A172 (cell line): ENCODE measurements at places on chromosomes 1 and 21.
A peak's percentile ranks its signal among the peaks of the same experiment; 100 is the strongest.

GRCh38 chr1:218402786-218403120 lies 57.6 kb downstream of the TGFB2 start:
- DNase-seq = no peak

GRCh38 chr1:156887734-156888133 lies 5.8 kb upstream of the PEAR1 start:
- no peak for DNase-seq

GRCh38 chr1:97806996-97807520 lies 113.8 kb downstream of the DPYD start:
- no peak for DNase-seq

- DNase-seq = no peak
Measured at GRCh38 chr21:25901330-25901979, 166.7 kb downstream of the GABPA start.

DNA sequence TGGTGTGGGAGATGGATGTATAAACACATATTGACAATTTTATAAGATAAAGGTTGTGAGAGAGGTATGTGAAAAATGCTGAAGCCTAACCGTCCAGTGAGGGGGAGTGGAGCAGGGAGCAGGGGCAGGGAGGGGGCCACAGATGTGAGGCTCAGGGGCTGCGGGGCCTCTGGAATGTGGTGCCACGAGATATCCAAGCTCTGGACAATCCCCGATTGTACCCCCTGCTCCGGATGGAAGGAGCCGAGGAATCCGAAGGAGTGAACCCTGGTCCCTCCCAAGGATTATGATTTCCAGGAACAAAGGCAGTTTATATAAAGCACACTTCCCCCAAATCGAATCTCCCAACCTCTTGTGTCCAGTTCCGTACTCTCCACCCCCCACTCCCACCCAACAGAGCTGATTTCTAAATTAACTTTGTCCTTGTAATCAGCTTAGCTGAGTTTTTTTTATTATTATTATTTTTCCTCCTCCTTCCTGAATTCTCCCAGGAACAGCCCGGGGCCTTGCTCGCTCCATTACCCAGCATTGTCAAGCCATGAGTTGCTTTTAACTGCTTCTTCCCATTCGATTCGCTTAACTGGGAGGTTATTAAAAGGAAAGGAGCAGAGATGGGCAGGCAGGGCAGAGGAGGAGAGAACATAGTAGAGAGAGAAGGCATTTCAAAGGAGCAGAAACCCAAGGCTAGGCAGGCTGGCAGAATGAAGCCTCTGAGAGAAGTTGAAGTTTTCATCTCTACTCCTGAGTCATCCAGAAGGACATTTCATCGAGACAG lies 9.4 kb downstream of the KIRREL1 start:
- DNase-seq = no peak

- peak; percentile 42 for DNase-seq
Measured at GRCh38 chr1:25520446-25521061, 22.9 kb upstream of the LDLRAP1 start.

DNA sequence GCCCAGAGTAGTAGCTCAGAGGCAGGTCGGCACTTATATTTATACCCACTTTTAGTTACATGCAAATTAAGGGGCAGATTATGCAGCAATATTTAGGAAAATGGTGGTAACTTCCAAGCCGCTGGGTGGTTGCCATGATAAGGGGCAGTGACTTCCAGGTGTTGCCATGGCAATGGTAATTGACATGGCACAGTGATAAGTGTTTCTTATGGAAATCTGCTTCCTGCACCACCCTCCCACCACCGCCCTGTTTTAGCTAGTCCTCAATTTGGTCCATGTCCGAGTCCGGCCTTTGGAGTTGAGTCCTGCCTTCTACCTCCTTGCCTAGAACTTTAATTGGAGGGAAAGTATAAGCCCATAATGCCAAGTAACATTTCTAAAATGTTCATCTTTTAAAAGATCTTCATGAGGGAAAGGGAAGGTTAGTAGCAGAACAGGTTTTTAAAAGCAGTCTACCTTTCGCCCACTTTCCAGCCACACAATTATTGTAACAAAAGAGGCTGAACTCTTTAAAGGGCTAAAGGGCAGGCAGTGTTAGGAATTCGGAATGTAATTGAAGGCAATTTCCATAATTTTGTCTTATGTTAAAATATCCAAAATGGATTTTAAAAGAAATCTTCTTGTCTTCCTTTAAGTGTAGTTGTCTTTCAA lies 21.7 kb downstream of the ZBTB8B start:
- no peak for DNase-seq

GRCh38 chr1:92900539-92900938 lies 60.7 kb downstream of the DIPK1A start:
- DNase-seq = no peak

- DNase-seq = no peak
Measured at GRCh38 chr1:45205910-45206721, at the start of gene ZSWIM5. Gene ZSWIM5, minus strand, starts transcription at chr1:45206605. Its CDS starts 255 bp downstream, at chr1:45206350.

DNA sequence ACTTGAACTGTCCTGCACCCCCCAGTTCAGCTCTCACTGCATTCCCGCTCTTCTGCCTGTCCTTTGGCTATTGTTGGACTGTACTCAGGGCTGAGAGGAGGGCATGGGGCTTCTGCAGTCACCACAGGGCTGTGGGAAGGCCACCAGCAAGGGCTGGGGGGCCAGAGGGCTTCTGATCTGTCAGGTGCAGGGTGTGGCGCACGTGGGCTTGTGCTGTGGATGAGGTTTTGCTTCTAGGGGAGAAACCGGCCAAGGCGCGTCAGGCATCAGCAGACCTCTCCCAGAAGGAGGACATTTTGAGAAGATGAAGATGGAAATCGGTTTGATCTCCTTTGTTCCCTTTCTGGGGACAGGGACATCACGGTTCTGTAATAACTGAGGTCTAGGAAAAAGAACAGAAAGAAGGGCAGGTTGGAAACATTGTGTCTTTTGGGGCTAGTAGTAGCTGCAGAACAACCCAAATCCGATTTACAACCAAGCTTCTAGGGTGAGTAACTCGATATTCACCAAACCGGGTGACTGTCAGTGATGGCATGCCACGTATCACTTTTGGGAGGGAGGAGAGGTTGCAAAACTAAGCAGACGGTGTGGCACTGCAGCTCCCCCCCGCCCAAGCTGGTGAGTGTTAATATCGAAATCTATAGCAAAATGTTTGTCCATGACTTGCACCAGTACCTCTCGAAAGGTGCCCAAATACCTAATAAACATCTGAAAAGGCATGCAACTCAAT lies 40.9 kb downstream of the AGPAT3 start:
- DNase-seq = no peak

- no peak for DNase-seq
Measured at GRCh38 chr21:26148840-26149354, 21.7 kb downstream of the APP start.

DNA sequence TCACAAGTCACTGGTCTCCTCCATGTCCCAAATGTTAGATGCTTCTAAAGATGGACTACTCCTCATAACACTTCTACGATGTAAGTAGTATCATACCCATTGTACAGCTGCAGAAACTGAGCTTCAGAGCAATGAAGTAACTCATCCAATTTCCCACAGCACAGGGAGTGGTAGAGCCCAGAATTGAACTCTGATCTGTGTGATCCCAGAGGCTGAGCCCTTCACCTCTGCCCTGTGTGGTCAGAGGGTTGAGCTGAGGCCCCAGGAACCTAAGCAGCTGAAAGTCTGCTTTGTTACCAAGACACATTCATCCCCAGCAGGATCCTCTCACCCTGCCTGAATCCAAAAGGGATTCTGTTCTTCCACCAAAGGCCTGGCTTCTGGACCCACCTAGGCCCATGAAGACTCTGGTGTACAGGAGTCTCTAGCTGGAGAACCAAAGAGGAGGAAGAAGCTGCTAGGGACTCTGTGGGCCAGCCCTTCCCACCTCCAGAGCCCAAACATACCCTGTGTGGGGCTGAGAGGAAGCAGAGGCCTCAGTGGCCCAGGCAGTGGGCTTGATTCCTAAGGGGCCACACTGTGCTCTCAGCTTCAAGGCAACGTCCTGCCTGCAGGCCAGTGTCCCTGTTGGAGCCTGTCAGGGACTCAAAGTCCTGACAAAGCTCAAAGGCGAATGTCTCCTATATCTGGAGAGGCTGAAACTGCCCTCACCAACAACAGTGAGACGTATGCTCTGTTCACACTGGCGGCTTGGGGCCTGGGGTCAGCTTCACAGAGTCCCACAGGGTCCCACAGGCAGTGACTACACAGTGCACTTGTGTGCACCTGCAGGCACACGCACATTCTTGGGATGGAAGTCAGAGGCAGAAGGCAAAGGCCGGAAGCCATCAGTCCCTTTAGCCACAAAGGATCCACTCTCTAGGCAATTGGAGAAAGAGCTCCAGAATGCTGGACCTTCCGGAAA lies 40.4 kb upstream of the SLC30A1 start:
- no peak for DNase-seq

- DNase-seq = no peak
Measured at GRCh38 chr1:110449661-110450651, 993 bp upstream of the PROK1 start.
